ENCODE measurements at places on chromosomes 5 and 9.

DNA sequence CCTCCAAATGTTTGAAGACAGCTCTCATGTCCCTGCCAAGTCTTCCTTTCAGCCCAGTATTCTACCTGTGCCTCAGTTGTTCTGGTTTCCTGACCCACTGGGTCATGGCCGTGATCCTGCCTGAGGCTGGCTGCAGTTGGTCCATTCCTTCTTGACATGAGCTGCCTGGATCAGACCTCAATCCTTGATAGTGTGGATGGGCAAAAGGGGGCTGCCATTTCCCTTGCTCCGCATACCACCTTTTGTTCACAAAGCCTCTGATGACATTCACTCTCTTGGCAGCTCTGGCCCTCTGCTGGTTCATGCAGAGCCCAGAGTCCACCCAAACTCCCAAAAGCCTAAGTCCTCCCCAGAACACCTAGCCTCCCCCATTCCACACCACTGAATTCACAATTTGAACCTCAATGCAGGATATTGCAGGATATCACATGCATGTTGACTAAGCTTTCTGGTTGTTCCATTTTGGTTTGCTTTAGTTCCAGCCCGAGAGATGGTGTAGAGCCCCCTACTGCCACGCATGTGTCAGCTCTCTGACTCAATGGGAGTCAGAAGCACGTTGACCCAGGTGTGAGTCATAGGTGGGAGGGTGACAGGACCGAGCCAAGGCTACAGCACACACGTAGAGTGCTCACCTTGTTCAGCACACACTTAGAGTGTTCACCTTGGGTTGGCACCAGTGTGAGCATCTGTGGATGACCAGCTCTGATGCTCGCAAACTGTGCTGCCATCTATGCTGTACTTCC lies 137.2 kb downstream of the MTX3 start:
- no peak for DNase-seq

DNA sequence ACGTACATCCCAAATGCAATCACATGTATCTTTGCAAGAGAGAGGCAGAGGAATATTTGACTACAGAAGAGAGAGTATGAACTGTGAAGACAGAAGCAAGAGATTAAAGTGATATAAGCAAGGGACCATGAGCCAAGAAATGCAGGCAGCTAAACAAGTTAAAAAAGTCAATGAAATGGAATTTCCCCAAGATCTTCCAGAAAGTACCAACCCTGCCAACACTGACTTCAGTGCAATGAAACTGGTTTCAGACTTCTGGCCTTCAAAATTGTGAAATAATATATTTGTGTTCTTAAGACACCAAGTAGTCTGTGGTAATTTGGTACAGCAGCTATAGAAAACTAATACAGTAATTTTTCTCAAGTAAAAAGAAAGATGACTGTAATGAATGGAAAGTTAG lies 20.9 kb downstream of the FOXI1 start:
- DNase-seq = no peak

DNA sequence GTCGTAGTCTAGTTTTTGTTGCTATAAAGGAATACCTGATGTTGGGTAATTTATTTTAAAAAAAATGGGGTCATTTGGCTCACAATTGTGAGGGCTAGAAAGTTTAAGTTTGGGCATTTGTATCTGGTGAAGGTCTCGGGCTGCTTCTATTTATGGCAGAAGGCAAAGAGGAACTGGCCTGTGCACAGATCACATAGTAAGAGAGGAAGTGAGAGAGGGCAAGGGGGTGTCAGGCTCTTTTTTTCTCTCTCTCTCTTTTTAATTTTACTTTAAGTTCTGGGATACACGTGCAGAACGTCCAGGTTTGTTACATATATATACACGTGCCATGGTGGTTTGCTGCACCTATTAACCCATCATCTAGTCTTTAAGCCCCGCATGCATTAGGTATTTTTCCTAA lies 453.3 kb downstream of the DIRAS2 start:
- no peak for DNase-seq

- DNase-seq = peak; percentile 68
Measured at GRCh38 chr9:136312436-136312835, 8.5 kb upstream of the CCDC187 start.

- no peak for DNase-seq
Measured at GRCh38 chr5:56159521-56159947, 73.6 kb downstream of the ANKRD55 start.

- no peak for DNase-seq
Measured at GRCh38 chr9:76218886-76219445, 175.3 kb downstream of the RFK start.

DNA sequence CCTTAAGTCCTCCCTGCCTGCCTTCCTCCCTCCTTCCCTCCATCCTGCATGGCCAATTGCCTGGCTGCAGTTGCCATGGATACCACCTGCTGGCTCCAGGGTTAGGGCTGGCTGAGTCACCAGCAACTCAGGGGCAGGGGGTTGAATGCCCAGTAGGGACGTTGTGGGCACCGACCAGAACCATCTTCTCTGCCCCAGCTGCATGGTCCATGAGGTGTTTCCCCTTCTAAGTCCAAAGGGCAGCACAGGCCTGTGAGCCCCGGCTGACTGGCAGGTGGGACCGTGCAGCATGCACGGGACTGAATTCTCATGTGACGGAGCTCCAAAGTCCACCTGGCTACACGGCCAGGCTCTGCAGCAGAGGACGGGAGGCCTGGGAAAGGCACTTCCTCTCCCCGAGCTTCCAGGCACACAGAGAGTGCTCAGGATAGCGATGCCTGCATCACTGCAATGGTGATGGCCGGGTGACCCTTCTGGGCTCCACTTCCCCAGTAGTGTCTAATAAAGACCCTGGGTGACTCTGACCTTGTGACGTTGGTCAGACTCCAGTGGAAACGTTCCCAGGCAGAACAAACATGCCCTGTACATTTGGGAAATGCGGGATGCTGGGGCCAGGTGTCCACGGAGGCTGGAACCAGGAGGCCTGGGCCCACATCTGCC lies 5.7 kb downstream of the ASS1 start:
- DNase-seq = no peak

DNA sequence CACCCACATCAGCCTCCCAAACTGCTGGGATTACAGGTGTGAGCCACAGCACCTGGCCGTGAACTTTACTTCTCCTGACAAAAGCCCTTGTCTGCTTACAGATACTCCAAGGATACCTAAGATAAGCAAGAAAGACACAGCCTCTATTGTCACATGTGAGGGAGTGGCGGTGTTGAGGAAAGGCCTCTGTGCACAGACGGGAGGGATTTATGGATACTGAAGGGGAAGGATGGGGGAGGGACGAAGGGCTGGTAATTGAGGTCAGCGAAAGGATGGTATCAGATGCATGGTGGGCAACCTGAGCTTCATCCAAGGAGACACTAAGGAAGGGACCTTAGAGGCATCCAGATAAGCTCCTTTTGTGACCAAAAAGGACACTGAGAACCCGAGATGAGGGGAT lies 66.7 kb upstream of the CKMT2 start:
- no peak for DNase-seq

DNA sequence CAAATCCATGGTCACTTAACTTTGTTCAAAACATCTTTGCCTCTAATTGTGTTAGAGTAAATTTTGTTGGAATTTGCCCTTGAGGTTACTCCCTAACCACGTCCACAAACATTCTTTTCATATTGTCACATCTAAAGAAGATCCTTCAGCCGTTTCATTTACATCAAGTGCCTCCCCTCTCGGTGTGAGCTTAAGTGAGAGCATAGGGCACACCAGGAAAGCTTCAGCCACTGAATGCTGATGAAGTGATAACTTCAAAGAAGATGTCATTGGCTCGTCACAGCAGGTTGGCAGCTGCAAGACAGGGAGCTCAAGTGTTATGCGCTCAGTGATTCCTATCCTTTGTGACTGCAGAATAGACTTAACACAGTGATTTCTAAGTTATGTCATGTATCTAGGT lies 49.6 kb upstream of the ADAMTS19 start:
- DNase-seq = no peak
